ENCODE measurements at places on chromosomes 6 and 20.

DNA sequence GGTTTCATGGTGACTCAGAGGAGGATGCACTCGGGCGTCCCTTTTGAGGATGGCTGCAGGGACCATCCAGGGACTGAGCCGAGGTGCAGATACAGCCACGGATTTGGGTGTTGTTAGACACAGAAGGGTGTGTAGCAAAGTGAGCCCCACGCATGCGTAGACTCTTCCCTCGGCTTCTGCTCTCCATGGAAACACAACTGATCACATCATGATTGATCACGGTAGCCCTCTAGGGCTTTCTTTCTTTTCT lies 606 bp upstream of the ULBP1 start:
- no peak for DNase-seq

DNA sequence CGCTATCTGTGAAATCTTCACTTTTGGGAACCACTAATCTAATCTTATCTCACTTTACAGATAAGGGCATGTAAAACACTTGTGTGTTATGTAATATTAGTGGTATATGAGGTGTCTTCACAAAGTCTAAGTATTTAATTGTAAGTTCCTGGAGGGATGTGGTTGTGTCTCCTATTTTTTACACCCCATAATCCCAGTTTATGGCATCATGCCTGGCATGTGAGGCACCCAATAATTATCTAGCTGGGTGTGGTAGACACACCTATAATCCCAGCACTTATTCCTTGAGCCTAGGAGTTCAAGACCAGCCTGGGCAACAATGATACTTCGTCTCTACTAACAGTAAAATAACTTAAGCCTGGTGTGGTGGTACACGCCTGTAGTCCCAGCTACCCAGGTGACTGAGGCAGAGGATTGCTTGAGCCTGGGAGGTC lies 16.5 kb upstream of the TBCC start:
- no peak for DNase-seq

DNA sequence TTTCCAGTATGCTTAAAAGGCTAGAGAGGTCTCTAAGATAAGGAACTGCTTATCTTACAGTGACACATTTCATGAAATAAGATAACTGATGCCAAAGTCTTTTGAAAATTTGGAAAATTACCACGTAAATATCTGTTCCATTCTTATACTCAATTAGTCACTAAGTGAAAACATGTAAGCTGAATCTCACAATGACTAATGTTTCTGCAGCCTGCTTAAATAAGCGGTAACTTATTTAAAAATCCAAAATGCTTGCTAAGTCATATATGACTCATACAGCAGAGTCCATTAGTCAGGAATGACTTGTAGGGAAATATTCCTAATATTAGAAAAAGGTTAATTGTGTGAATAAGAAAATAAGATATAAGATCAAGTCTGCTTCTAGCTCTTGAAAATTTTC lies 27.8 kb upstream of the LGSN start:
- no peak for DNase-seq

DNA sequence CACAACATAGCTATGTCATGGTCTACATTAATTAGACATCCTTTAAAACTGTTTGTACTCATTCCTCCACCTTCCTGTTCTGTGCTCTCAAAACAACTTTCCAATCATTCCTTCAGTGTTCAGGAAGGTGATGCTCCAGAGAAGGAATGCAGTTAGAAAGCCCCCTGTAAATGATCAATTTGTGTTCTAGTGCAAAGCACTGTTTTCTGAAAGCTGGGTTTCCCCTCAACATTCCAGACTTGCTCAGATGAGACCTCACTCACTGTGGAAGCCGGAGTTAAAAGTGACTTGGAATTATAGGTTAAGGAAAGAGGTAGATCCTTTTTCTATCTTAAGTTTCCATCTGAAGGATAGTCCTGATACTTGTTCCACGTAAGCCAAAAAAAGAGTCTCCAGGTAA lies 95.9 kb downstream of the BMP2 start:
- no peak for DNase-seq

DNA sequence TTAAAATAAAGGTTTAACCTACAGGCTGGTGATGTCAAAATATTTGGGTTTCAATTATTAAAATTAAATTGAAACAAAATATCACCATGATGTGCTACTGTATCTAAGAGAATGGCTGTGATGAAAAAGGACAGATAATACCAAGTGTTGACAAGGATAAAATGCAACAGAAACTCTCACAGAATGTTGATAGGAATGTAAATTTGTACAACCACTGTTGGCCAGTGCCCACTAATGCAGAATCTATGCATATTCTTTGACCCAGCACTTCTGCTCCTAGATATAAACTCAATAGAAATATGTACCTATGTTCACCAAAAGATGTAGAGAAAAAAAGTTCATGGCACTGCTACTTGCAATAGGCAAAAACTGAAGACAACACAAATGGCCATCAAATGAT lies 41.1 kb upstream of the BTBD3 start:
- DNase-seq = no peak

- DNase-seq = no peak
Measured at GRCh38 chr6:3529721-3530120, 72.9 kb upstream of the SLC22A23 start.

All from ascending aorta (tissue), 2 donors.